CD4-positive, alpha-beta T cell treated with Interleukin-6 at 100 ng/mL for 8 hours (primary cell): ENCODE measurements at places on chromosomes 16 and 17.

GRCh38 chr17:79417476-79417988 is 193.3 kb downstream of the RBFOX3 start:
- DNase-seq: no peak

DNA sequence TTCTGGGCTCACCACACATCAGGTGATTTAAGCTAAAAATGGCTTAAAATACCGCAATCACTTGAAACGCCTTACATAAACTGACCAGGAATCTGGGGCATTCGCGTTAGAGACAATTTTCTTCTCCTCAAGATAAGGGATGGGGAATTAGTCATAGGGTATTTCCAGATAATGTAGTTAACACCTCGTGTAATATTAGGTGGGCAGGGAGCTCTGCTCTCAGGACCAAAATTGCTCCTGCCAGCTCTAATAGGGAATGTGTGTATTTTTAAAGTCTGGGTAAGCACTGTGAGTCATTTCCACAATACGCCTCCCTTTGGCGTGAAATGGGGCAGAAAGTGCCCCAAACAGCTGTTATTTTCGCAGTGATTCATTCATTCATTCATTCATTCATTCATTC is 408.6 kb downstream of the MAF start:
- no peak for DNase-seq

- DNase-seq: no peak
These were observed 634 bp upstream of the NATD1 start for GRCh38 chr17:21253646-21254441.

- DNase-seq: no peak
These were observed 3.3 kb downstream of the HOXB9 start for GRCh38 chr17:48622857-48623256.

GRCh38 chr16:85445779-85446222 is 167.3 kb upstream of the GSE1 start:
- DNase-seq: no peak

GRCh38 chr17:12739500-12739899 is 49.8 kb upstream of the ARHGAP44 start:
- DNase-seq: no peak

DNA sequence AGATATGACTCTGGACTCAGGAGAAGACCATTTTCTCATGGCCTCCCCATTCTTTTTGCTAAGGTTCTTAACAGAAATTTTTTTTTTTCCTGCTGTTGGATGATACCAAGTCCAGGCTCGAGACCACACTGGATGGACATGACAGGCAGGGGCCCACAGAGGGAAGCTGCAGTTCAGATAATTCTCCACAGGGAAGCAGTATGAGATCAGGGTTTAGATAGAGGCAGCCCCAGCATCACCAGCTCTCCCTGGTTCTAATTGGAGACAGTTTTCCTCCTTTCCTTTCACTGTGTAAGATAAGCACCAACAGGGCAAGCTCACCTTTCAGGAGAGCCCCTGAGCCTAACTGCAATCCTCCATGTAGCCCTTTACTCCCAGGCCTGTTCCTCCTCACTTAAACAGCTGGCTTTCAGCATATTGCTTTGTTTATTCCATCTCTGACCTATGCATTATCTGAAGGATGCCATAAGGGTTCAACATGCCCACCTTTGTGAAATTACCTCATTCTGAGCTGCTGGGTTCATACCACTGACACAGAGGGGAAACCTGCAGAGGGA is 108.1 kb downstream of the SNX11 start:
- DNase-seq: no peak

DNA sequence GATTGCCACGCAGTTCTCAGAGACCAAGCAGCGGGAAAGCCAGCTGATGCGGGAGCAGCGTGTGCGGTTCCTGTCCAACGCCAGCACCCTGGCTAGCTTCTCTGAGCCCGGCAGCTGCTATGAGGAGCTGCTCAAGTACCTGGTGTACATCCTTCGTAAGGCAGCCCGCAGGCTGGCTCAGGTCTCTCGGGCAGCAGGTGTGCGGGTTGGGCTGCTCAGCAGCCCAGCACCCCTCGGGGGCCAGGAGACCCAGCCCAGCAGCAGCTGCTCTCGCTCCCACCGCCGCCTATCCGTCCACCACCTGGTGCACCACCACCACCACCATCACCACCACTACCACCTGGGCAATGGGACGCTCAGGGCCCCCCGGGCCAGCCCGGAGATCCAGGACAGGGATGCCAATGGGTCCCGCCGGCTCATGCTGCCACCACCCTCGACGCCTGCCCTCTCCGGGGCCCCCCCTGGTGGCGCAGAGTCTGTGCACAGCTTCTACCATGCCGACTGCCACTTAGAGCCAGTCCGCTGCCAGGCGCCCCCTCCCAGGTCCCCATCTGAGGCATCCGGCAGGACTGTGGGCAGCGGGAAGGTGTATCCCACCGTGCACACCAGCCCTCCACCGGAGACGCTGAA is 15.2 kb downstream of the CACNA1G start:
- no peak for DNase-seq

DNA sequence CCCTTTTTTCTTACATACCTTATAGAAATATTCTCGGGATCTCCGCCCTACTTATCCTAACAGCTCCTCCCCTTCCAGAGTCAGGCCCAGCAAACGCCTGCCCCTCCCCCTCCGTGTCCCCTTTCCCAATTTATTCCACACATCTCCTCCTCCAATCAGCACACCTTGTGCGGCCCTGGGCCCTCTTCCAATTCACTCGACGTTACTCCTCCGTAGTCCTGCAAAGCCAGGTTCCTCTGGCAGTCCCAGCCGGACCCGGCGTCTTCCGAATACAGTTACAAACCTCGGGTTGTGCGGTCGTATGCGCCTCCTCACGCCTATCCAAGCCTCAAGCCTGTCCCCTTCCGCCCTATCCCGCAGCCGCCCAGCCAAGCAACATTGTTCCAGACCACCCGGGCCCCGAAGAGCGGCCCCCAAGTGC is 677 bp downstream of the CBX1 start:
- DNase-seq: no peak

DNA sequence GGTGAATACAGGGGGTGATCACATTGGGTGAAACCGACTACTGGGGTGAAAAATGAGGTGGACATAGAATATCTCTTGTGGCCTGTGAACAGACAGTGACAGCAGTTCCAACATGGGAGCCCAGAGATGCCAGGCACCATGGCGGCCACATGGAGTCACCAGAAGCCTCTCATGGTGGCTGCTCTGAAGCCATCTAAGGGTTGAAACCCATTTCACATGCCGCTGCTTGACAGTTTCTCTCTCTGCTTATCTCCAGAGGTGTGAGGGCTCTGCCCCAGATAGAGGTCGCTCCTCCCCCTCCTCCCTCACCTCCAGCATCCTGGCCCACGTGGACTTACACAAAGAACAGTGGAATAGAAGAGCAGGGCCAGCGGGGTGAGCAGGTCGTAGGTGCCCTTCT is 37.9 kb upstream of the PIK3R6 start:
- no peak for DNase-seq

GRCh38 chr17:13584701-13585080 is 17.0 kb downstream of the HS3ST3A1 start:
- DNase-seq: no peak

GRCh38 chr16:65621640-65622039 is 499.8 kb upstream of the CDH11 start:
- no peak for DNase-seq

GRCh38 chr17:40097931-40098845 is 2.2 kb downstream of the NR1D1 start:
- no peak for DNase-seq
